ENCODE measurements at places on chromosomes 1 and 21. TPM values are rescaled to one million over a fixed set of nuclear protein-coding genes. Genes with fewer than 3 reads are reported as not detected.

The SMAP2 gene
- 29.7 TPM for polyA plus RNA-seq

The NIPAL3 gene
- 23.0 TPM for polyA plus RNA-seq

The AMY2A gene
- polyA plus RNA-seq: not detected

The DCDC2B gene
- polyA plus RNA-seq: 0.96 TPM

The AZIN2 gene
- 8.0 TPM for polyA plus RNA-seq

The ILF2 gene
- polyA plus RNA-seq: 285 TPM

The TFAP2E gene
- polyA plus RNA-seq: 0.98 TPM

The LDLRAD2 gene
- 5.5 TPM for polyA plus RNA-seq

The BLACAT1 gene
- polyA plus RNA-seq: 3.0 TPM

The PERM1 gene
- not detected for polyA plus RNA-seq

The CLDN14 gene
- polyA plus RNA-seq: 4.9 TPM

The ACTA1 gene
- polyA plus RNA-seq: 1.00 TPM

The CFHR4 gene
- not detected for polyA plus RNA-seq

The GNAT2 gene
- polyA plus RNA-seq: not detected

The OR10Z1 gene
- polyA plus RNA-seq: 0.03 TPM

The TRIM45 gene
- polyA plus RNA-seq: 17.7 TPM

Data from right renal pelvis (tissue), 4 donors.